ENCODE measurements at places on chromosomes 1 and 21.

DNA sequence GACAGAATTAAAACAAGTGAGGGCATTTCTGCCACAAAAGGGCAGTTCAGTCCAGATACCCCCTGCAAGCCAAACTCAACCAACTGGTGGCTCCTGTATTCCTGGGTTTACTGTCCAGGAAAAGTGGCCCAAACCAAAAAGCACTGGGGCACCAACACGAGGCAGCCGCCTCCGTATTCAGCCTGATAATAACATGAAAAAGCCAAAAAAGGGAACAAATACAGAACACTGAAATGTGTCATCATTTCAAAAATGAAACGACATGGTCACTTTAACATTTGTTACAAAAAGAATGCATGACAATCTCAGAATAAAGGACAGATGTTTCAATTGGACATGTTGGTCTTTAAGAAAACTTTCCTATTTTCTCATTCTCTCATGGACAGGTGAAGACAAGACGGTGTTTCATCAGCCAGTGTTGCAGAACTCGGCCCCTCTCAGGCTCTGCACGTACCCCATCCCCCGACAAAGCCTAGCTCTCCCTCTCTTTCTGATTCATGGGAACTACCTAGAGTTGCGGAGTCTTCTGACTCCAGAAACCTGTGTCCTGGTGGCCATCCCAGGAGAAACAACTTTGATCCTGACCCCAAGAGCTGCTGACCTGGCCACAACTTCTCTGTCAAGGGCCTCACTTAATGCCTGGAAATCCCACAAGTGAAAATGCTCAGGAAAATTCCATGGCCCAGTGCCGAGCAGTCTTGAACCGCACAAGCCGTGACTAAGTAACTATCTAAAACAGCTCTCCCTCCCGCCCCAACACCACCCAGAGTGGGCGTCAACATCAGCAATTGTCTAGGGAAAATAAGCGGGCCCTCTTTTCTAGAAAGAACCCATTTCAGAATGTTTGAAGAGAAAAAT is 27.1 kb downstream of the ZBTB17 start:
- peak; percentile 94 for DNase-seq

- DNase-seq, result no peak
Observed at GRCh38 chr1:162671664-162672410, 39.6 kb downstream of the DDR2 start.

DNA sequence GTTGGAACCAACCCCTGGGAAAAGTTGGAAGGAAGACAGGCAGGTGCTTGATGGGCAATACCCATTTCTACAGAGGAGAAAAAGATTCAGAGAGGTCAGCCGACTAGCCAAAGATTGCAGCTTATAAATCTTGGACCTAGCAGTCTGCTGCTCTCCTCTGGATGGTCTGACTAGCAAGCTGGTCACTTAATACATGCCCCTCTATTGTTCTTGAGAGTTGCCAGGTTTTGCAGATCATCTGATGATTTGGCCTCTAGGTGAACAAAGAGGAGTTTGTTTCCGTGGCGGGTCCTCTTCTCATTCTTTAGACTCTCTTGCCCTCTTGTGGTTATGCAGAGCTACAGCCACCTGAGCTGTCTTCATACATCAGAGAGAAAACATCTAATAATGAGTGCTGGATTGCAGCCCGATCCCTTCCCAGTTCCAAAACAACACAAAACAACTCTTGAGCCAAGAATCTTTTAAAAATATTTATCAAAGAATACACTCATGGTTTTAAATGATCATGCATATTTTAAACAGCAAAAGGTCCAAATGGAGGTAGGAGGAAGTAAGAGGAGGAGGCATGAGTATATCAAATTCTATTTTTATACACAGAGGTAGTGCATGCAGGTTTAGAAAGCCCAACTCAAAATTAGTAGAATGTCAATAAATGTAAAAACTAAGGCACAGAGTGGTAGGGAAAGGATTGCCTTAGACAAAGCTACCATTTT is 115.7 kb downstream of the SLC30A10 start:
- DNase-seq, result peak; percentile 63

DNA sequence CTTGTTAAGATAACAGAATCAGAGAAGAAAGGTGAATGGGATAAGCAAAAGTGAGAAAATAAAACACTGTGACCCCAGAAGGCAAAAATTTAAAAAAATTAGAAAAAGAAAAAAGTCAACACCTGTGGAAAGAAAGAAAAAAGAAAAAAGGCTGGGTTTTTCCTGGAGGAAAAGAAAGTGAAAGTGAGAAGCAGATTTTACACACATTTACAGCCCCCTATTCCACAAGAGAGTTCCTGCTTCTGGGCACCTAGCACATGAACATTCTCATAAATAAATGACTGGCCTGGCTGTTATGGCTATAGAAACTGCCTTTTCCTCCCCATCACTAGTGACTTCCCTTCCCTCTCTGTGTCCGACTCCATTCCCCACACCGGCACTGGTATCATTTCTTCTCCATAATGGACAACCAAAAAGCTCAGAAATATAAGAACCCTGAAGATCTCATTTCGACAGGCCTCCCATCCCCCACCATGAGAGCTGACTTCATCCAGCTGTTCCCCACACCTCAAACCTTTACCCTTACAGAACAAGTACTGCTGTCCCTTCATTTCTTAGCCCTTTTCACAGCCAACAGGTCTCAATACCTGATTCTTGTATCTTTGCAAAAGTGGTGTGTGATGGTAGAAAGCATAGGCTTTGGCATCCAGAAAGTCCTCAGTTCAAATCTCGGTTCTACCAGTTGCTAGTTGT is 12.6 kb downstream of the MTF1 start:
- no peak for DNase-seq

DNA sequence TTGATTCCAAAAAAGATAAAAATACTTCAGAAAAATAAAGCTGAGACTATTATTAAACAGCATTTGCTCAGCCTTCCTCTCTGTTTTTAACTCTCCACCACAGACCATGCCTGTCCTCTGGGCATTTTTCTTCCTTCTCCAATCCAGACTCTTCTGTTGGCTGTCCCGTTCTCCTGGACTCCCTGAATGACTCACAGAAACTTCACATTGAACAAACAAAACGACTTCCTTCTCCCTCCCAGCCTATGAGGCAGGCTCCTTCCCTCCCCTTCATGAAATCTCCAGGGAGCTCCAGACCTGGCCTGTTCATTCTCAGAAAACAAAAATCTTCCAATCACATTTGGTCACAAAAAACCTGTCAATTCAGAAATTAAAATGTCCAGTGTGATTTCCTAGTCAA is 421.3 kb downstream of the NPHP4 start:
- no peak for DNase-seq

- DNase-seq, result no peak
Observed at GRCh38 chr1:38585460-38585859, 274.1 kb downstream of the RRAGC start.

DNA sequence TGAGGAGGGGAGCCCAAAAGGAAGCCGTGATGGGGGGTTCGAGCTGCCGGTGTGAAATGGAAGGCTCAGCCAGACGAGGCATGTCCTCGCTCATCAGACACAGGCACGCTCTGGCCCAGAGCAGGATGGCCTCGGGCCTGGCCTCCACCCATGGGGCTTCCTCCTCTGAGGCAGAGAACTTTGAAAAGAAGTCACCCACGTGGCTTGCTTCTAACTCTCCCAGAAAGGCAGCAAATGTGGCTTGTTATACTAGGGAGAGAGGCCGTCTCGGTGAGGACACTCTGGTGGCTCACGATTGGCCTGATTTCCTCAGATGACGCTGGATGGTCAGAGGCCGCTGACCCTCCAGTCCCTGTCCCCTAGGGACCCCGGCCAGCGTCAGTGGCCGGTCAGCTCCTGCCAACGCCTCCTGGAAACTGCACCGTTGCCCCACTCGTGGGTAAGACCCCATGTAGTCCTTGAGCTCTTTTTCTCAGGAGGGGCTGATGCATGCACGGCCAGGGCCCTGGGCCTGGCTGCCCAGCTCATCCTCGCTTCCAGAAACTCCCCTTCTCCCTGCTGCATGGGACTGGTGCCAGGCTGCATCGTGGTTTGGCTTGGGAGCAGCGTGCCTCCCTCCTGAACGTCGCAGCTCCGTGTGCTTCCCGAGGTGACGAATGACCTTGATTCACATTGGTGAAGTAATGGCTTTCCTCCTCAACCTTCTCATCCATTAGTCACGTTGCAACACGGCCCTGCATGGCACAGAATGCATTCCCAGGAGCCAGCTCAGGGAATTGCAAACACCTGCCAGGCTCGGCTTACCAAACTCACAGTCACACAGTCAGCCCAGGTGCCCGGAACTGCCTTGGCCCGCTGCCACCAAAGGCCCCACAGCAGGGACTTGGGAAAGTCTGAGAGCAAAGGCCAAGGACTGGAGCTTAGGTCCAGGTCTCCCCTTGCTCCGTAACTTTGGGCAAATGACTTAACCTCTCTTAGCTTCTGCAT is 58.8 kb downstream of the TOMM20 start:
- peak; percentile 99 for DNase-seq

DNA sequence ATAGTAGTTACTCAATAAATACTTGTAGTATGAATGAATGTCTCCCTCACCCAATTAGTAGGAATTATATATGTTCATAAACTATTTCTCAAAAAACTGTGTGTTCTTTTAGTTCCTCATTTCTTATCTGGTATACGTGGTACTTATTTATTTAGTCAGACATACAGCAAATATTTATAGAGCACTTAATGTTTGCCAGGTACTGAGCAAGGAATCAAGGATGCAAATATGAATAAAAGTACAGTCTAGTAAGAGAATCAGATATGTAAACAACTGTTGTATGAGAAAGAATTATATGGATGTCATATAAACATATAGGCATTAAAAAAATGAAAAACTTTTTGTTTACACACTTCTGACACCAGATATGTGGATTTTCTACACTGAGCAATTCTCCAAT is 58.5 kb downstream of the ATF6 start:
- DNase-seq, result no peak

- no peak for DNase-seq
Observed at GRCh38 chr1:204887846-204888245, 17.2 kb downstream of the NFASC start.

GRCh38 chr1:198272492-198272891 is 115.7 kb downstream of the NEK7 start:
- no peak for DNase-seq

DNA sequence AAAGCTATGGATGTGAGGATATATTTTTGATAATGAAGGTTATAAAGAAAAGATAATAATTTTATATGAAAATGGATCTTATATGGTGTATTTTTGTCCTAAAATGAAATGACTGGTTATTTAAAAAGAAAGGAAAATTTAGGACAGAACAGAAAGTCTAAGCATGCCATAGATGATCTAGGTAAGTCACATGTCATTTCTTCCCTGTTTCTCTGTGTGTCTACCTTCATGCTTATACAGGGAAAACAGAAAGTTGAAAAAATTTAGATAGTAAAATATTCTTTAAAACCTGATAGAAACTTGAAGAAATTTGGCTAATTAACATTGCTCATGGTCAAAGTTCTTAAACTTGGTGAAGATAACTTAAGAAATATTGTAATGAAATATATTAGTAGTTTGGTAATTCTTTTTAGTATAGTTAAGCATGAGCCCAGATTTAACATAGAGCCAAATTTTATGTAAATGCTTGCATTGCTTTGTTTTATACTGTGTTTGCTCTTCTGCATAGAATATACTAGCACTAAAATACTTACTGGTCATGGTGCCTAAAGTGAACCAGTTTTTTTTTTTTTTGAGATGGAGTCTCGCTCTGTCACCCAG is 12.4 kb upstream of the GBP4 start:
- no peak for DNase-seq

GRCh38 chr1:38293567-38293966 is 247.0 kb upstream of the POU3F1 start:
- DNase-seq, result no peak

- DNase-seq, result peak; percentile 0
Observed at GRCh38 chr1:101833312-101833711, 163.4 kb downstream of the OLFM3 start.

- DNase-seq, result no peak
Observed at GRCh38 chr1:207355060-207355459, 33.6 kb downstream of the CD55 start.

DNA sequence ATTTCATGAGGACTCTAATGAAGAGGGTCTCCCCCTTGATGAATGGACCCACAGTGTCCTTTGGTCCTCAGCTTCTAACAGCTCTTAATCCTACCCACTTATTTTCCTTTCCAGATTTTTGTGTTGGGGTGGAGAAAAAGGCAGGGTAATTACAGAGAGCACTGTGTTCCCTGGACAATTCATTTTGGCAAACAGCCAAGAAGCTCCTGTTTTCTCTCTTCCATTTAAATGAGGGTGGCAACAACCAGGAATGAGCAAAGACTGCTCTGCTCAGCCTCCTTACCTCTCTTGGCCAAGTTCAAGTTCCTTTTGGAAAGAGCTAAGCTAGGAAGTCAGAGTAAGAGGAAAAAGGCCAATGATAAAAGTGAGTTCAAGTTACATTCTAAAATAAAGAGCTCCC is 11.9 kb downstream of the XKR8 start:
- DNase-seq, result no peak

DNA sequence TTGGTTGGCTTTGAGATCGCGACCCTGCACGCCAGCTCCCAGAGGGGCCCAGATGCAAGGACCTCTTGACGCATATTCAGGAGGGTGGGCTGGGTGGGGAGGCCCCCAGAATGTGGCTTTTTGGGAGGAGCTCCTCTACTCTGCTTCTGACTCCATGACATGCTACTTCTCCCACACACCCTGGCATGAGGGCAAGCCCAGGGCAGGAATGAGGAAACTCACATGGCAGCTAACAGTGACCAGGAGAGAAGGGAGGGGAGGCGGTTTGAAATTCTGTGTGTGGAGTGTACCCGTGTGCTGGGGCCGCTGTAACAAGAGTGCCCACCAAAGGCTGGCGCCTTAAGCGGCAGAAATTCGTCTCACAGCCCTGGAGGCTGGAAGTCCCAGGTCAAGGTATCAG is 61.3 kb upstream of the GPR153 start:
- DNase-seq, result no peak

DNA sequence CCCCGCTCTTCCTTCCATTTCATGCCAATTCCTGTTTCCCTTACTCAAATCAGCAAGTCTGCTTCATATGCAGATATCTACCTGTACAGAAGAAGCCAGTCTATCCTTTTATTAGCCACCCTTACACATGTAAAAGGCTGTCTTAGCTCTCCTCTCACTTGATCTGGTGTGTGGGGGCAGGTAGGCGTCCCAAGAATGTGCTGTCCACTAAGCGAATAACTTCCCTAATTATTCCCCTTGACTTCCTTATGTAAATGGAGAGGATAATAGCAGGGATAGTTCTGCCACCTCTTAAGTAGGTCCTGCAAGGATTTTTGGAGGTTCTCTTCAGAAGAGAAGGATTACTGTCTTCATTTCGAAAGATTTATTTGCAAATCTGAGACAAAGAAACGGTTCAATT is 160.4 kb downstream of the TTLL7 start:
- DNase-seq, result no peak

- DNase-seq, result no peak
Observed at GRCh38 chr1:41341772-41342562, 19.3 kb upstream of the FOXO6 start.

DNA sequence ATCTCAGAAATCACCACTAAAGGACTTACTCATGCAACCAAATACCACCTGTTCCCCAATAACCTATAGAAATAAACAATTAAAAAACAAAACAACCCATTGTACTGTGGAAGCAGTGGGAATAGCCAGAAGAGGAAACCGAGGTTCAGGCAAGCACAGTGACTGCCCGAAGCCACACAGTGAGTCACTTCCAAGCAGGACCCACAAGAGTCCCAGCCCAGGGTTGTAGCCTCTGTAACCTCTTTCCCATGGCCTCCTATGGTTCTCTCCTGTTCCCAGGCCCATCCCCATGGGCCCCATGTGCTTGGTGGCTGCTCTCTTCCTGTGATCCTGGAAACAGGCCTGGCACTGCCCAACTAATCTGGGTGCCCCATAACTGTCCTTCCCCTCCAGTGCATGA is 29.0 kb upstream of the HTR1D start:
- peak; percentile 50 for DNase-seq

GRCh38 chr1:109882288-109883245 is 28.1 kb upstream of the CSF1 start:
- DNase-seq, result no peak

Data from mammary epithelial cell (primary cell).